CD4-positive, alpha-beta T cell treated with Interferon gamma for 1 hour (primary cell): ENCODE measurements at places on chromosomes 6 and 20.
A peak's percentile ranks its signal among the peaks of the same experiment; 100 is the strongest.

- peak; percentile 47 for DNase-seq
Observed at GRCh38 chr20:1664911-1665310, 7.3 kb upstream of the SIRPG start.

DNA sequence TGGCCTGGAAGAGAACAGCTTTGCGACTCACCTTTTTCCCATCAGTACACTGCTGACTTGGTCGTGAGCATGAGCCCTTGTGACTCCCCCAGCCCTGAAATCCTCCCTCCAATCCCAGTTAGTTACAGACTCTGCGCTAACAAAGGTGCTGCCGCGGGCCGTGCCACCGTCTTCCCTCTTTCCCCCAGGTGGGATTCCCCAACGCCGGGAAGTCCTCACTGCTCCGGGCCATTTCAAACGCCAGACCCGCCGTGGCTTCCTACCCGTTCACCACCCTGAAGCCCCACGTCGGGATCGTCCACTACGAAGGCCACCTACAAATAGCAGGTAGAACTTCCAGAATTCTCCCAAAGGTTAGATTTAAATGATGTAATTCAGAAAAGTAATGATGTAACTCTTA is 16.1 kb downstream of the MTG2 start:
- no peak for DNase-seq

GRCh38 chr6:22954749-22955385 is 385.5 kb downstream of the HDGFL1 start:
- no peak for DNase-seq

GRCh38 chr20:3857405-3857804 is 10.8 kb downstream of the MAVS start:
- DNase-seq = no peak

GRCh38 chr6:98323605-98324004 is 510.8 kb upstream of the POU3F2 start:
- DNase-seq = no peak

- DNase-seq = no peak
Observed at GRCh38 chr6:160455081-160455480, 106.9 kb downstream of the SLC22A3 start.

DNA sequence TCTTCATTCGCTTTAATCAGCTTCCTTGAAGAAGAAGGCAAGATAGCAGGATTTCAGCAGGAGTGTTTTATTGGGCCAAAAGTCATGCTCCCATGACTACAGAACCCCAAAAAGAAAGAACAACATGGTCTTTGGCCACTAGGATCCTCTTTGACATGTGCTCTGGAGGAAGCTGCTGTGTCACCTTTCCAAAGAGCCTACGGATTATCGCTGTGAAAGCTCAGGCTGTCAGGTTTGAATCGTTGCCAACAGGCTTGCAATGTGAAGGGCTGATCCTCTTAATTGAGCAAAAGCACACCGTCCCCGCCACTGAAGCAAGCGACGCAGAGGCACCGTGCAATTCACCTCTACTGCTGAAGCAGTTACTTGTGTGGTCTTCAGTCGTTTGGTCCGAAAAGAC is 29.0 kb downstream of the MYLIP start:
- no peak for DNase-seq

GRCh38 chr20:41366546-41367392 is at the start of gene EMILIN3:
TSS of gene EMILIN3 (minus strand) at chr20:41366818. CDS start at chr20:41366634, 184 bp downstream.
- DNase-seq = no peak

GRCh38 chr6:105036351-105036750 is 79.4 kb downstream of the LIN28B start:
- no peak for DNase-seq

DNA sequence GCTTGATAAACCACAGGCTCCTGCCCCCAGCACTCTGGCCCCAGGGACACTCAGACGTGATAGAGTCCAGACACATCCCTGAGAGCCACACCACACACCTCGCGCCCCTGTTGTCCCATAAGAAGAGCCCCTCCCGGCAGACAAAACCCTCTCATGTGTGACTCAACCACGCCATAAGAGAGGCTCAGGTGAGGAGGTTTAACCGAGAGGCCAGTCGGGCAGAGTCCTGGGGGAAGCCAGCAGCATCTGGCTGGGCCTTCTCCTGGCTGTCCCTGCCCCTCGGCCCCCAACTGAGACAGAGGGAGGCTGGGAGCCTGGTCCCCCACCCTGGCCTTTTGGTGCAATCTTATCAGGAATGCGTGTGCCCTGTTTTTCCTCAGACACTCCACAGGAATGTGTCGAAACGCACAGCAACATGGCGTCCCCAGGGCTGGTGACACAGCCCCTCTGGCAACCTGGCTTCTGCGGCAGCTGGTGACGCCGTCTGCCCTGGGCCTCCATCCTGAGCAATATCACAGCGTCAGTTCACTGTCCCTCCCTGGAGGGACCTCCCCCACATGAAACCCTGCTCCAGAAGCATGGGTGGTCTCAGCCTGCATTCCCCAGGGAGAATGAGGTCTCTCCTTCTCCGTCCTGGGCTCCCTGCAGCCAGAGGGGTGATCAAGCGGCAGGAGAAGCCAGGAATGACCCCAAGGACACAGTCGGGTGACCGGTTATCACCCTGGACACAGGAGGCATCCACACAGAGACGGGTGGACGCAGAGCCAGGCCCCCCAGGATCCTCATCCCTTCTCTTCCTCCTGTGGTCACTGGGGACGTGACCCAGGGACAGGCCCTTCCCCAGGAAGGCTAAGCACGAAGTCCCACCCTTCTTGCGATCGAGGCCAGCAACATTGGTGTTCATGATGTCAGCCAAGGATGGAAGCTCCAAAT is 156.6 kb upstream of the AFDN start:
- DNase-seq = no peak

GRCh38 chr20:15333170-15333569 is 995.8 kb upstream of the FLRT3 start:
- DNase-seq = no peak

DNA sequence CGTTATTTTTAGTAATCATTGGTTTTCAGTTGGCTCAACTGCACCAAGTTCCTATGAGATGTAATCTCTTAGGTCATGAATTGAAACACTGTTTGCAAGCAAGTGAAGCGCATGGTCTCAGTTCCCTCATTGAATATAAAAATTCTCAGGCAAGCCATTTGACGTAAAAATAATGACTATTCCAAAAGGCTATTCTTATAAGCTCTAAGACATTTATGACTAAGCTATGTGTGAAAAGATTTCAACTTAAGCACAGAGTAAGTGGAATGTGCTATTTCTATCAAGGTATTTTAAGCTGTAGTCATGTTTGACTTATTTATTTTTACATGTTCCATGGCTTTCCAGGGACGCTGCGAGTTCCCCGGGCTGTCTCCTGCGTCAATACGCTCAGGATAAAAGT is 248.5 kb downstream of the THBS2 start:
- DNase-seq = no peak

DNA sequence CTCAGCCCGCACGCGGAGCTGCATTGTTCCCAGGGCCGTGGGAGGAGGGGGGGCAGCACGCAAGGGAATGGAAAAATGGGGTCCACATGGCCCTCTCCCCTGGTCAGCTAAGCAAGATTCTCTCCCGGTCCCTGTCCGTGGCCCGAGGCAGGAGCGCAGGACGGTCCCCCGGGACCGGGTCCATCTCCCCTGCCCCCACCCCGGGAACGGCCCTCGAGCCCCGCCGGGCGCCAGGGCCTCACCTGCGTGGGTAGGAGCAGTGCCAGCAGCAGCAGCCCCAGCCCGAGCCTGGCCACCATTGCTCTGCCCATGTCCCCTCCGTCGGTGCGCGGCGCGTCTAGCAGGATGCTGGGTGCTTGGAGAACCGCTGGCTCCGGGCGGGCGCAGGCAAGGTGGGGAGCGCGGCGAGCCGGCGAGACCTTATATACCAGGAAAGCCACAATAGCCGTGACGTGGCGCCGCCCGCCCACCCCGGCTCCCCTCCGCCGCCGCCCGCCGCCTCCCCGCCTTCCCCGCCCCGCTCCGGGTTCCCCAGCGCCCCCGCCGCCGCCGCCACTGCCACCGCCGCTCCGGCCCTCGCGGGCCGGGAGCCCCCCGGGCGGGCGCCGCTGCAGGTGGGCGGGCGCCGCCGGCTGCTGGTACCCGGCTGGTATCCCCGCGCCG is at the start of gene CD24:
CD24 (minus strand) TSS at position 394 of the 663 bp plus-strand sequence; CDS start at position 311, 83 bp downstream.
- DNase-seq = peak; percentile 64

GRCh38 chr6:39853604-39854003 is 61.4 kb downstream of the DAAM2 start:
- DNase-seq = no peak

GRCh38 chr20:37558779-37559178 is 31.1 kb upstream of the BLCAP start:
- no peak for DNase-seq
